ENCODE measurements at places on chromosomes 11 and 22. TPM values are rescaled to one million over a fixed set of nuclear protein-coding genes. Genes with fewer than 3 reads are reported as not detected.

The OR10D3 gene
- polyA plus RNA-seq, result not detected

The BLID gene
- polyA plus RNA-seq, result not detected

DNA sequence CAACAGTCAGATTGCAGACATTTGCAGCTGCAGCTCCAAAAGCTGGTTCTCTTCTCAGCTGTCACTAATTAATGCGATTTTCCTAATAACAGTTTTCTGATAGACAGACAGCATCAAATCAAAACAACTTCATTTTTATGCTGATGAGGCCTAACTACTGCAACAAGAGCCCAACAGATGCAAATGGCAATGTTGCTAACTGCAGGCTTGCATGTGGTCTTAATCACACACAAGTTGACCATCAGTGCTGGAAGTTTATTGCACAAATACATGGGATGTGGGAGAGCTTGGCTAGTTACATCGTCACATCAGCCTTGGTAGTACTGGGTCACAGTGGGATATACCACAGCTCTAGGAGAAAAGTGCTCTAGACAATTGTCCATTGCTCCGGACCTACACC, 99.2 kb downstream of the SPON1 start:
- no peak for DNase-seq

GRCh38 chr22:26949193-26949592, 291.8 kb downstream of the MIAT start:
- peak; percentile 67 for DNase-seq

GRCh38 chr22:26325641-26326040, 103.4 kb upstream of the ASPHD2 start:
- DNase-seq, result no peak

All from renal pelvis (tissue), 12 donors.